ENCODE measurements at places on chromosomes 12 and 14.

DNA sequence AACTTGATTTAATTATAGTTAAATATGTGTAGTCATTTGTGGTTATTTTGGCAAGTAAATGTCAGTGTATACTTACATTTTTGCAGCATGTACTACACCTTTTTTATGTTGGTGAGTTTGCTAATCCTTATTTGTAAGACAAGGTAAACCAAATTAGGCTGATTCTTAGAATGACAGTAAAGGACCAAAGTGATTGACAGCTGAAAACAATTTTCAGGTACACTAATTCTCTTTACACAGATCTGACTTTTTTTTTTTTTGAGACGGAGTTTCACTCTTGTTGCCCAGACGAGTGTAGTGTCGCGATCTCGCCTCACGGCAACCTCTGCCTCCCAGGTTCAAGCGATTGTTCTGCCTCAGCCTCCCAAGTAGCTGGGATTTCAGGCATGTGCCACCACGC is 8.4 kb downstream of the SLC25A3 start:
- DNase-seq = no peak

DNA sequence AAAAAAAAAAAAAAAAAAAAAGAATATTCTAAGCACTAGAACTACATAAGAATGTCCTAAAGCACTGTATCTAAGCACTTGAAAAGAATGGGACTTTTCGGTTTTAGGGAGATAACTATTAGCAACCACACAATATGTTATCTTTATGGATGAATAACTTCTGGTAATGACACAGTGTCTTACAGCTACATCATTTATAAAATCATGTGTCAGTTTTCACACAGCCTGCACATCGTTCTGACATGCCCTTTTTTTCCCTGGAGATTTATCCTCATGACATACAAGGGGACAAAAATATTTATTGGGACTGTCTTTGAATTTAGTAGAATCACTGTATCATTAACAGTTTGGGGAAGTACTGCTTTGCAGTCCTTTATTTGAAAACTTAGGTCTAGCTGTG is 17.3 kb downstream of the TMEM19 start:
- DNase-seq = no peak

DNA sequence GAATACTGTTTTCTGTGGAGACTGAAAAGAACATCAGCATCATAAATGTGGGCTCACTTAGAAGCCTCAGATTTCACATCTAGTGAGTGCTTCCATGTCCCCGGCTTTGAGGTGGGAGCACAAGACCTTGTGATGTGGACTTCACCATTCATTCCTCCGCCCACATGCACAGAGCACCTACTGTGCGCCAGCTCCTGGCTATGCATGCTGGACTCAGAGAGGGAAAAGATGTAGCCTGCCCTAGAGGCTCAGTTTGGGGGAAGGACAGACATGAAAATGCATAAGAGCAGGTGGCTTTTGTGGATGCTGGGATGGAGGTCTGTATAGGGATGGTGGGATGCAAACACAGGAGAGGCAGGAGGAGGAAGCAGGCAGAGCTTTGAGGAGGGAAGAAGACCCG is 65.0 kb downstream of the SERPINA3 start:
- DNase-seq = no peak

GRCh38 chr14:67846029-67846610 is 26.5 kb downstream of the RAD51B start:
- DNase-seq = no peak

DNA sequence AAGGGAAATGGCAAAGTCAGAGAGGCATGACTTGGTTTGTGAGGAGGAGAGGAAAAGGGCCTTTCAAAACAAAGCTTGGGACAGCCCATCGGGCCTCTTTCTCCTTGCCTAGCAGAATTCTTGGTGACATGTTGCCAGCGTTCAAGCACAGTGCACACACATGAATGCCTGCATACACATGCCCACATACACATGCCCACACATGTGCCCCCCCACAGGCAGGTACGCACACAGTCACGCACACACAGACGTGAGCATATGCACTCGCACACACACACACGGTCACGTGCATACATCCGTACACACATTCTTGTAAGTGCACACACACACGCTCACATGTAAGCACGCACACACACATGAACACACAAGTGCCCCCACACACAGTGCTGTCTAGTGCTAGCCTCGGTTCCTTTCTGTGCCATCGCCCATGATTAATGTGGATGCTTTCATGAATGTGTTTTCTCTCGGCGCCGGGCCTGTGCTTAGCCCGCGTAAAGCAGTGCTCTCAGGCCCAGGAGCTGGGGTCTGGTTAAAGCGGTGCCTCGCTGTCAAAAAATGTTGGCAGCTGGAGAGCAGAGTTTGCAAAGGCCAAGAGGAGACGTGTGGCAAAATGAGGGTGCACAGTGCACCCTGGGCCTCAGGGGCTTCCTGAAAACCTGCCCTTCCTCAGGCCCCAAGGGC is 328.8 kb upstream of the DIO3 start:
- DNase-seq = no peak

- no peak for DNase-seq
Measured at GRCh38 chr12:130086797-130087196, 75.5 kb upstream of the FZD10 start.

- DNase-seq = no peak
Measured at GRCh38 chr14:89013698-89014568, 189.5 kb downstream of the TTC8 start.

GRCh38 chr14:70893858-70894291 is 13.4 kb upstream of the PCNX1 start:
- DNase-seq = no peak

DNA sequence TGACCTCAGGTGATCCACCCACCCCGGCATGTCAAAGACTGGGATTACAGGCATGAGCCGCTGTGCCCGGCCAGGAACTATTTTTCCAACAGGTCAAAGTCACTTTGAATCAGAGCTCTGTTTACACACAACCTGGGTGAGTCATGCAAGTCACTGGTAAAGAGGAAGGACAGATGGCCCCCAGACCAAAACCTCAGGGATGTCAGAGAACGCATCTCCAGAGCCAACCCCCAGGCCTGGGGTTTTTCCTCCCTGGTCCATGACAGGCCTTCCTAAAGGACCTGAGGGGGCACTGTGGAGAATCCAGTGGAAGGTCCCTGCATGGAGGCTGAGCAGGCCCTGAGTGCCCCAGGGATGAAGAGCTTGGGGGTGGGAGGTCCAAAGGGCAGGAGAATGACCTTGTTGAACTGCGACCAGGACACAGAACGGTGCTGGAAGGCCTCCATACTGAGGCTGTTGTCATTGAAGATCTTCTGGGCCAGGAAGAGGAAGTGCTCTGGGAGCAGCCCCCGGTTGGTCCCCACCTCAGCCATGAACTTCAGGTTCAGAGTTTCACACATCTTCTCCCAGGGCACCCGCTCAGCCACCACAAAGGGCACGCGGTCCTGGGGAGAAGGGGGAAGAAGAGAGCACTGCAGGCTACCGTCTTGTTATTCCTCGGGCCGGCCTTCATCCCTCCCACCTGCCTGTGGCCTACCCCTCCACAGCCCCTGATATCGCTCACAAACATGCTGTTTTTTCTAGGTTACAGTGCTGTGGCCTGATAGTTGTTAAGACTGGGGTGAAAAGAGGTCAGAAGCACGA is 9.1 kb downstream of the STAT6 start:
- DNase-seq = no peak

- no peak for DNase-seq
Measured at GRCh38 chr12:119649202-119649808, 18.6 kb upstream of the PRKAB1 start.

- DNase-seq = peak; percentile 65
Measured at GRCh38 chr12:27595231-27595642, 71.2 kb downstream of the PPFIBP1 start.

DNA sequence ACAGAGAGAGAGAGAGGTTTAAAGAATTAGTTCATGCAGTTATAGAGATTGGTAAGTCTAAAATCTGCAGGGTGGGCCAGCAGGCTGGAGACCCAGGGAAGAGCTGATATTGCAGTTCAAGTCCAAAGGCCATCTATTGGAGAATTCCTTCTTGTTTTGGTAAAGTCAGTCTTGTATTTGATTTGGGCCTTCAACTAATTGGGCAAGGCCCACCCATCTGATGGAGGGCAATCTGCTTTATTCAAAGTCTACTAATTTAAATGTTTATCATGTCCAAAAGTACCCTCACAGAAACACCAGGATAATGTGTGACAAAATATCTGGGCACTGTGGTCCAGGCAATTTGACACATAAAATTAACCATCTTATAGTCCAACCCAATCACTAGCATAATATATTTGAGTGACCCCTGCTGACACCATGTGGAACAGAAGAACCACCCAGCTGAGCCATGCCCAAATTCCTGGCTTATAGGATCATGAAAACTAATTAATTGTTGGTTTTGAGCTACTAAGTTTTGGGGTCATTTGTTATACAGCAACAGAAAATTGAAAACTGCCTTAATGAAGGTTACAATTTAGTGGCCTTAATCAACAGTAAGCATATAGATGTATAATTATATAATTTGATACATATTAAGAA is 109.1 kb upstream of the PLXNC1 start:
- DNase-seq = no peak

DNA sequence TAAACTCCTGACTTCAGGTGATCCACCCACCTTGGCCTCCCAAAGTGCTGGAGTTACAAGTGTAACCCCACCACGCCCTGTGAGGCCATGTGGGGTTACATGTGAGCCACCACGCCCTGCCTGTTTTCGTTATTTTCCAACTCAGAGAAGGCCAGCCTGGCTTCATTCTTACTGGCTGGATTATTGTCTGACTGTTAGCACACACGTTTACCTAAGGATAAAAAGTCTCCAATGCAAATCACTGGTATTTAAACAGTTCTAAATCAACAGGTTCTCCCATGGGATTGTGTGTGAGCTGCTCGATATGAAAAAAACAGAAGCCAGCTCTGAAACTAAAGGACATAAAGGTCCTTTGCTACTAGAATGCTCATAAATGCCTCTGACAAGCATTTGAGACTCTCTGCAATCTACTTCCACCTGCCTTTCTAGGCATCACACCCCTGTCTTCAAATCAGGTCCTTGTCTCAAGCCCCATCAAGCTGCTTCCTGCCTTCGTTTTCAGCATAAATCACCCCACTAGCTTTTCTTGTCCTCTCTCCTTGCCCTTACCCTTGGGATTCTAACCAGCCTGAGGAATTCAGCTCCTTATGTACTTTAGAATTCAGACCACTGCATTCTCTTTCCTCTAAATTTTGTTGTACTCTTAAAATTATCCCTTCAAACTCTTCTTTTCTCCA is 265.0 kb downstream of the DUSP6 start:
- no peak for DNase-seq

DNA sequence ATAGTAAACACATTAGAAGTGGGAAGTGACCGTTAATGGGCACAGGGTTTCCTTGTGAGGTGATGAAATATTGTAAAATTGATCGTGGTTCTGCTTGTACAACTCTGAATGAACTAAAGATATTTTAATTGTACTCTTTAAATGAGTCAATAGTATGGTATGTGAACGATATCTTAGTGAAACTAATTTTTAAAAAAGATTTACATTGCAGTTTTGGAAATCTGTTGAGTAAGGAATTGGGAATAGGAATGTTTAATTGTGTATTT is 1.7 kb downstream of the ZNF410 start:
- DNase-seq = no peak

DNA sequence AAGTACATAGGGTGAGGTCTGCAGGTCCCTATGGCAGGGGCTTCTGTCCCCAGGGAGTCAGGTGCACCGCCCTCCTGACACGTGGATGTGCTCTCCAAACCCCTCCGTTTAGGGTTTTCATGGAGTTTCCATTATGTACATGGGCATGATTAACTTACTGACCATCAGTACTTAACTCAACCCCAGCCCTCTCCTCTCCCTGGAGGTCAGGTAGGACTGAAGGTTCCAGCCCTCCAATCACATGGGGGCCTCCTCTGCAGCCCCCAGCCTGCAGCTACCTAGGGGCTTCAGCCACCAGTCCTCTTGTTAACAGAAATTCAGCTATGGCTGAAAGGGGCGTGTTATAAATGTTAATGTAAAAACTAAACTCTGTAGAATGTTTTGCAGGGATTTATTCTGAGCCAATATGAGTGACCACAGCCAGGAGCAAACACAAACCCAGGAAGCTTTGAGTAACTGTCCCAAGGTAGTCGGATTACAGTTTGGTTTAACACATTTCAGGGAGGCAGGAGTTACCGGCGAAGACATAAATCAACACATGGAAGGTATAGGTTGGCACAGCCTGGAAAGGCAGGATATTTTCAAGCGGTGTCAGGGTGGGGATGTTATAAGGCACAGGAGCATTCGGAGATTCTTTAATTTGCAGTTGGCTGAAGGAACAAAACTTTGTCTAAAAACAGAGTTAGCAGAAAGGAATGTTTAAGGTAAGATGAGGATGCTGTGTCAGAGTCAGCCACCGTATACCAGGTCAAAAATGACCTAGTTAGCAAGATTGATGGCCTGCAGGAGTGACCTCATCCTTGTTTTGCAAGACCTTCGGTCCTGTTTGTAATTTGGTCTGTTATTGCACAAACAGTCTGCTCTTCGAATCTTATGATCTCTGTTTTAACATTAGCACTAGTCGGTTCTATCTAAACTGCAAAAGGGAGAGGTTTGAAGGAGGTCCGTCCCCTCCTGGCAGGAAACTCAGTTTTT is 75.2 kb downstream of the TNFAIP2 start:
- no peak for DNase-seq

GRCh38 chr12:14394317-14395073 is 29.0 kb downstream of the ATF7IP start:
- no peak for DNase-seq

DNA sequence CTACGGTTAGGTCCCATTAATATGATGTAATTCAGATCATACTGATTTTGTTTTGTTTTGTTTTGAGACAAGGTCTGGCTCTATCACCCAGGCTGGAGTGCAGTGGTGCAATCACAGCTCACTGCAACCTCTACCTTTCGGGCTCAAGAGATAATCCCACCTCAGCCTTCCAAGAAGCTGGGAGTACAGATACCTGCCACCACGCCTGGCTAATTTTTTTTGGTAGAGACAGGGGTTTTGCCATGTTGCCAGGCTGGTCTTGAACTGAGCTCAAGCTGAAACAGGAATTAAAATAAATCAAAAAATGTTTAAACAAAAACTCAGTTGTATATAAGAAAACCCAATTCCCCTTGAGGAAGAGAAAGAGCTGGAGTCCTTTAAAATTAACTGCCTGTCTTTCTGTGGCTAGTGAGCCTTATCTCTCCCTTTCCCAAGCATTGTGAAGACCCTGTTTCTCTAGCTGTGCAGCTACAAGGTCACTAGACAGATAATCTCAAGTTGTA is 17.7 kb upstream of the ANAPC7 start:
- no peak for DNase-seq

GRCh38 chr12:109487181-109488050 is 10.0 kb downstream of the UBE3B start:
- DNase-seq = no peak

DNA sequence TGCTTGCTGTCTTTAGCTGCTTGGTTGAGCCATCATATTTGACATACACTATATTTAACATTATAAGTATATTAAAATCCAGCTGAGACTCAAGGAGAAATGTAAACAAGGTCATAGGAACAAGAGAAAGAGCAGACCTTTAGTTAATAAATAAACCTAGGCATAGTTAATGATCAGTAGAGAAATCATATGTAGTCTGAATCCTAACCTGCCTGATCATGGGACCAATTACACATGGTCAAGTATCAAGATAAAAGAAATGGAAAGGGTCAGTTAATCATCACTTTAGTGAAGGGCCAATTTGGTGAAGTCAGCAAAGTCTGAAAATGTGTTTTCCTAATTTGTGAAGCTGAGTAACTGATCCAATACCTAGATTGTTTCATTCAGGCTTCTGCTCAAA is 7.5 kb downstream of the RNF212B start:
- DNase-seq = no peak
